SJSA1 (cell line): ENCODE measurements at places on chromosomes 5 and 9.
A peak's percentile ranks its signal among the peaks of the same experiment; 100 is the strongest.

- no peak for DNase-seq
Measured at GRCh38 chr9:95431286-95431685, 85.5 kb downstream of the PTCH1 start.

- no peak for DNase-seq
Measured at GRCh38 chr9:78663369-78663768, 366.4 kb downstream of the PSAT1 start.

DNA sequence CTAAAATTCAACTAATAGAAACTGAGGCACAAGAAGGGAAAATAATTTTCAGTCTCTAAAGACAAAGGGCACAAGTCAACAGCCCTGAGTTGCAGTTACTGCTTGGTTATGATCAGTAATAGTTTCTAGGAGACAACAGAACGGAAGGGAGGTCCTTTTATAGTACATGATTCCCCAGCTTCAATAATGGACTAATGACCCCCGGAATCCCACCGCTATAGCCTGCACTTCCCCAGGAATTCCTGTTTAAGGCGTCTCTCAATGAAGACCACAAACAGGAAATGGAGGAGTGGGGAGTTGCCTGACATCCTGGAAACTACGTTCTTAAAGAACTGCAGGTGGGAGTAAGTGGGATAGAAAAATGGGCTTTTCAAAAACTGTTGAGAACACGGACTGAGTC, 60.6 kb downstream of the DIAPH1 start:
- no peak for DNase-seq

DNA sequence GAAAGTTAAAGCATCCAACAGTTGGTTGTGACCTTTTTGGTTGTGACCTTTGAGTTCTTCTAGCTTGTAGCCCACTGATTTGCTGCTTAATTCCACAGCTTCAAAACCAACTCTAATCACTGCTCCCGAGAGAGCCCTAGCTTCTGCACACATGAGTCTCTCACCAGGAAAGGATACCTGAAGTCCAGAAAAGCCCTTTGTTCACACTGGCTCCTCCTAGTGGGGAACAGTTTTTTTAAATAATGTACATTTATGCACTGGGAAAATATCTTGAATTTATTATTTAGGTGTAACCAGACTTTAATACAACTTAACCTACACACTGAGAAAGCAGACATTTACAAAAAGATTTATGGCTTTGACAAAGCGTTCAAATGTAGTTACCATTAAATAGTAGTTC, 120.2 kb upstream of the CCDC152 start:
- DNase-seq: no peak

DNA sequence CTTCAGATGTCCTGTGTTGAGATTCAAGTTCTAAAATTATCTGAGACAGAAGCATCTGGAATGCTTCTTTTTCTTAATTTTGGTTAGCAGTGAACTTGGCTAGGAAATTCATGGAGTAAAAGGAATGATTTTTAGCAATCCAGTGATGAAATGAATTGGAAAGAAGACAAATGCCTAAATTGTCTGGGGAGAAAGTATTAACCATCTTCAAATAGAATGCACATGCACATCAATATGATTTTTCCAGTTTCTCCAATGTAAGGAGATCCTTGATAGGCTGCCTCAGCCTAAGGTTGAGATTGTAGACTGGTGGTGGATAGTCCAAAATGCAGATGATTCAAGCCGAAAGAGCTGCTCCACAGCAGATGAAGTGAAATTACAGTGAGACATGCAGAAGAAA, 106.7 kb downstream of the PCSK5 start:
- no peak for DNase-seq

DNA sequence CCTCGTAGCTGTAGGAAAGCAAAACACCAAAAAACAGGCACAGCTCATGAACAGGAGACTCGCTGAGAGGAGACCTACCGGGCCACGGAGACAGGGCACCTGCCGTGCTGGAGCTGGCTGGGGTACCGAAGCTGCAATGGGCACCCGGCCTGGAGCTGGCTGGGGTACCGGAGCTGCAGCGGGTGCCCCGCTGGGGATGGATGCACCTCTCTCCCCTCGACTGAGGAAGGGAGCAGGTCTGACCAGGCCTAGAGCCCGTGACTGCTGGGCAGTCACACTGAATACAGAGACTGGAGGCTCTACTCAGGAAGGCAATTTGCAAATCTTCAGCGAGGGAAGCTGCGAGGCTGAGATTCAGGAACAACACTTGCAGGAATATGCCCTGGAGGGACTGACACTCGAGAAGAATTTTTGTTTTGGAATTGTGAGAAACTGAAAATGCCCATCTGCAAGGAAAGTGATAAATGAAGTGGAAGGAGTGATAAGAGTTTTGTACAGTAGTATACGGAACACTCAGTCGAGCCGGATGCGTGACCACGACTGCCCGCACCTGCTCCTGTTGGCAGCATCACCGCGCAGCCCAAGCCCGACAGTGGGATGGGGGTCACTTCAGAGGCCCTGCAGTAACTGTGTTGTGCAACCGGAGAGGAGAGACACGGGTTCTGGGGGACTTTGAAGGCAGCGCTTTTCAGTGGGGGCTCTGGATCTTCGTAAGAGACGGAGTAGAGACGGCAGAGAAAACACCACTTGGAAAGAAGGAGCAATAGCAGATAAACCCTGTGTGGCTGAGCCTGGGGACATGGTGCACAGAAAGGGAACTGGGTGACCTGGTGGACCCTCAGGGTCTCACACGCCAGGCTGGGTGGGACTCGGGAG, 27.9 kb upstream of the LPCAT1 start:
- DNase-seq: peak; percentile 47
